Posterior cingulate gyrus (tissue), 11 donors: ENCODE measurements at places on chromosomes 6 and 20.

DNA sequence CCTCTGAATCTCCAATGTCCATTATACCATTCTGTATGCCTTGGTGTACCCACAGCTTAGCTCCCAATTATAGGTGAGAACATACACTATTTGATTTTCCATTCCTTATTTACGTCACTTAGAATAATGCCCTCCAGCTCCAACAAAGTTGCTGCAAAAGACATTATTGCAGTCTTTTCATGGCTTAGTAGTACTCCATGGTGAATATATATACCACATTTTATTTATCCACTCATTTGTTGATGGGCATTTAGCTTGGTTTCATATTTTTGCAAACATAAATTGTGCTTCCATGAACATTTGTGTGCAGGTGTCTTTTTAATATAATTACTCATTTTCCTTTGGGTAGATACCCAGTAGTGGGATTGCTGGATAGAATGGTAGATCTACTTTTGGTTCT lies 374.1 kb upstream of the HTR1E start:
- no peak for DNase-seq

- DNase-seq, result no peak
These were observed 126.5 kb downstream of the WDR27 start for GRCh38 chr6:169575365-169575764.

DNA sequence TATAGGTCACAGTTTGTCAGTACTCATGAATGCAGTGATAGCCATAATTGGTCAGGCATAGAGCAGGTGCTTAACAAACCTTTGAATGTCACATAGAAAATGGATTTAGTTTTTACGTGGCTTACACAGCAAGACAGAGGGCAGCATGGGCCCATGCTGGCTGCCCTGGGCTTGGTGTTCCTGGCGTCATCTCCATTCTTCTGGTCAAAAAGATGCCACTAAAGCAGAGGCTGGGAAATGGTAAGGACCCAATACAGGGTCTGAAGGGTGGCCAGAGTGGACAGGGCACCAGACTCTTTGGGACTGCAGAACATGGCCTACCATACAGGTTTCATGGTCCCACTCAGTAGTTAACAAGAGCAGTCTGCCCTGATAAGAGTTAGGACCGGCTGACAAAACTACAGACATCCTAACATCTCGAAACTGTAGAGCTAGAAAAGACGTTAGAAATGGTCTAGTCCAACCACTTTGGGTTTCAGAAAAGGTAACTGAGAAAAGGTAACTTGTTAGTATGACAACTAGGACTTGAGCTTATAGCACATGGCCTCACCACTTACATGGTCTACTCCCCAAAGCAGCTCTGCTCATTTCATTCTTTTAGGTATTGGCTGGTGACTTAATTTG lies 22.6 kb downstream of the HEBP2 start:
- DNase-seq, result no peak

- DNase-seq, result no peak
These were observed 437.1 kb downstream of the GRIK2 start for GRCh38 chr6:101830501-101831031.

DNA sequence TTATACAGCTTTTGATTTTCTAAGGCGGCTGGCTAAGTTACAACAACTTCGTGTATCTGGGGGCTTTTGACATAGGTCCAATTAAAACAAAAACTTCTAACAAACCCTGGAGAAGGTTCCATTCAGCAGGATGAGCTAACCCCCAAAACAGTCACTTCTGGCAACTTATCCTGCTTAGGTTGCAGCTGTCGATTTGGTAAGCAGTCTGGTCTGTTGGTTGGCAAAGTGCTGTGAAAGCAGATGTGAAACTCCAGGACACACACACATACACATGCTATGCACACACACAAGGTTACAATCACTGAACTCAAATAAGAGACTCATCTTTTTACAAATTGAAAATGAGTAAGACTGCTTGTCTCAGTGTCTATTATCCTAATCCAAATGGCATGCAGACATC lies 119.0 kb upstream of the STMND1 start:
- no peak for DNase-seq

DNA sequence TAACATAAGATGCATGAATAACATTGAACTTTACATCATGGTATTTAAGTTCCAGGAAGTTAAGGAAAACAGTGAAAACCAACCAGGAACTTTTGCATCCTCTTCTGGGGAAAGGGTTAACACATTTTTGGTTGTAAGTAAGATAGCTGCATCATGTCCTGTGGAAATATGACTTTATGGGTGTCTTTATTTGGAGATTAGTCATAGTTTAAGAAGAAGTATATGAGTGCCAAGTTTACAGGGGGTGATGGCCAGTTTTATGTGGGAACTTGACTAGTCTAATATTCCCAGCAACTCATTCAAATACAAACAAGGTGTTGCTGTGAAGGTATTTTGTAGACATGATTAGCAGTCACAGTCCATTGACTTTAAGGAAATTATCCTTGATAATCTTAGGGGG lies 78.0 kb downstream of the PDE10A start:
- DNase-seq, result no peak

- no peak for DNase-seq
These were observed 555.0 kb upstream of the ADGRB3 start for GRCh38 chr6:68080074-68080473.

- no peak for DNase-seq
These were observed 769.2 kb upstream of the DEFB115 start for GRCh38 chr20:30487947-30488926.

- DNase-seq, result peak; percentile 73
These were observed at the start of gene GPR63 for GRCh38 chr6:96837081-96837971. GPR63 (minus strand) TSS chr6:96837477; CDS start chr6:96799731, 37,746 bp downstream.

- no peak for DNase-seq
These were observed 255.4 kb downstream of the TSHZ2 start for GRCh38 chr20:53227523-53227922.

DNA sequence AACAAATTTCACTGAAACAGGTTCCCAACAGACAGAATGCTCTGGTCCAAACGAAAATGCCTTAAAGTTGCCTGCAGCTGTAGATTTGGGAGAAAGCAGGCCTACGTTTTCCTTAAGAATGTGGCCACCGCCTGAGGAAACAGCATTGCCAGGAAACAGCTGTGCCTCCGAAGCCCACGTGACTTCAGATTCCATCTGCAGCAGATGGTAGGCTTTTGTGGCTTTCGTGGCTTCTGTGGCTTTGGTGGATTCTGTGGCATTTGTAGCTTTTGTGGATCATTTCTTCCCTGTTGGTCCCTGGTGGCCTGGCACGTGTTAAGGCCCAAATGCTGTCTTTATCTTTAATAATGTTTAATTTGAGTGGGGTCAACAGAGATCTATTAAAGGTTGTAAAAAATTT lies 222.9 kb downstream of the TTLL2 start:
- no peak for DNase-seq

DNA sequence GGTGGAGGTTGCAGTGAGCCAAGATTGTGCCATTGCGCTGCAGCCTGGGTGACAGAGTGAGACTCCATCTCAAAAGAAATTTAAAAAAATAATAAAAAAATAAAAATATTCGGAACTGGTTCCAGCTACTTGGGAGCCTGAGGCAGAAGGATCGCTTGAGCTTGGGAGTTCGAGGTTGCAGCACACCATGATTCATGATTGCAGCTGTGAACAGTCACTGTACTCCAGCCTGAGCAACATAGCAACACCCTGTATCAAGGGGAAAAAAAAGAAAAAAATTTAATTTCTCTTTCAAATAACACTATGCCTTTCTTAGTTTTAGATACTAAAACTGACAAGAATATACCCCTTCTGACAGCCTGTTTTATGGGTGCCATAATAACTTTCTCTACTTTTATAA lies 10.5 kb downstream of the KDM1B start:
- no peak for DNase-seq

DNA sequence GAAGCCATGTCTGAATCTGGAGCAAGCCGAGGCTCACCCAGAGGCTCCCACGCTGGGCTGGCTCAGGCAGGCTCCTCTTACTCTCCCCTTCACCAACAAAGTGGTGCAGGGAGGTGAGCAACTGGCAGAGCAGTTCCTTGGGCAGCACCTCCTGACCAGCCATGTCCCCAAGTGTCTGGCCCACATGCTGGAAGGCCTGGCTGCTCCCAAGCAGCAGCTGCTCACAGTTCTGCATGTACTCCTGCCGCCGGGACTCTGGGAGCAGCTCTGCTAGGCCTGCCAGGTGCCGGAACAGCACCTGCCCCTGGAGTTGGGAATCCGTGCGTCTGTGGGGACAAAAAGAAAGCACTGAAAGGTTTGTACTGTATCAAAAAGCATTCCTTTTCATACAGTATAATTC lies 57.1 kb upstream of the LYRM2 start:
- DNase-seq, result no peak
